ENCODE measurements at places on chromosomes 3 and 15. TPM values are rescaled to one million over a fixed set of nuclear protein-coding genes. Genes with fewer than 3 reads are reported as not detected.

DNA sequence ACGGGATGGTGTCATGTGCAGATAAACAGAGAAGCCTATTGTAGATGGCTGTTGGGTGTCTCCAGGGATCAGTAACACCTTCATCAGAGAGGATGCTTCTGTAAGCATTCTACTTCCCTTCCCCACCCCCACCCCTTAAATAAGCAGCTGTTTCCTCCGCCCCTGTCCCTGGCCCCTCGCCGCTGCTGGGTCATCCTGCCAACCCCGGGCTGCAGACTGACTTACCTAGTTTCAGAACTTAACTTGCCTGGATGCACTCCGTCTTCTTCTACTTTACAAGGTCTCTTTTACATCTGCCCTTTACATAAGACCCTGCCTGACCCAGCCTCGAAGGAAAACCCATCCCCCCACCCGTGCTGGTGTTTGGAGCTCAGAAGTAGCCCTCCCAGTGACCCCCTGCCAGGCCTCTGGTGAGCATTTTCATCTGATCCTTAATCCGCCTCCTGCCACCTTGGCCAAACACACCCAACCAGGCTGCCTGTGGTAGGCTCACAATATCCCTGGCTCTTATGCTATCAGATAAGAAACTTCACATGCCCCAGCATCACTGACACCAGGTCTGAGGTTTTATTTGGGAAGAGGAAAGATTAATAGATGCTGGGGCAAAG is 103.0 kb upstream of the HES1 start:
- H3K4me1 ChIP-seq: peaks cover 4% of the 10 kb centered on the region
- H3K4me3 ChIP-seq: no peak overlapping the region
- no peak for DNase-seq
- no peaks in the 10 kb centered on the region for H3K36me3 ChIP-seq

GRCh38 chr3:78708565-78709073 is 1059.2 kb downstream of the ROBO1 start:
- no peak overlapping the region for H3K27ac ChIP-seq
- DNase-seq: no peak
- no peaks in the 10 kb centered on the region for H3K36me3 ChIP-seq
- no peaks in the 10 kb centered on the region for H3K4me1 ChIP-seq
- H3K4me3 ChIP-seq: no peak overlapping the region
- H3K27me3 ChIP-seq: no peaks in the 10 kb centered on the region

- H3K27ac ChIP-seq: no peak overlapping the region
- H3K27me3 ChIP-seq: peaks cover 13% of the 10 kb centered on the region
- DNase-seq: no peak
- H3K36me3 ChIP-seq: no peaks in the 10 kb centered on the region
These were observed 168.8 kb upstream of the TOPAZ1 start for GRCh38 chr3:44072601-44073540.

GRCh38 chr3:161423911-161424522 is 52.7 kb upstream of the SPTSSB start:
- DNase-seq: no peak
- no peak overlapping the region for H3K27ac ChIP-seq
- peaks cover 4% of the 10 kb centered on the region for H3K27me3 ChIP-seq
- no peaks in the 10 kb centered on the region for H3K36me3 ChIP-seq
- no peak overlapping the region for H3K4me3 ChIP-seq

DNA sequence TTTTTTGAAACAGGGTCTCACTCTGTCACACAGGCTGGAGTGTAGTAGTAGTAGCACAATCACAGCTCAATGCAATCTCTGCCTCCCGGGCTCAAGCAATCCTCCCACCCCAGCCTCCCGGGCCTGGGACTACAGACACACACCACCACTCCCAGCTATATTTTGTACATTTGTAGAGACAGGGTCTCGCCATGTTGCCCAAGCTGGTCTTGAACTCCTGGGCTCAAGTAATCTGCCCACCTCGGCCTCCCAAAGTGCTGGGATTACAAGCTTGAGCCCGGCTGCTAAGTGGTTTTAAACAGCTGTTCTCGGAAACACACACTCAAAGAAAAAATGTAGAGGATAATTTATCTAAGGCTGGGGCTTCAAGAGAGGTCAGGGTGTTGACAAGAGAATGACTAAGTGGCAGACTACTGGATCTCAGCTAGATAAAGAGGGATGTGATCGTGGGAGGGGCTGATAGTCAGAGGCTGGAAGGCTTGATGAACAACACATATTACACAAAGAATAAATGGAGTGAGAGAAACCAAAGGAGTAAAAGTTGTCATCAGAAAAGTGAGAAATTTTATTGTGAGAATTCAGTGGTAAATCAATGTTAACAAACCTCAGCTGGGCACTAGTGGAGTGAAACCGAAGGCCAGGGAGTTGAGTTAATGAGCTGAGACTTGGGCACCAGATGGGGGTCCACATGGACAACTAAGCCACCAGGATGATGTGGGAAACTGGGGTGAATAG is 6.7 kb downstream of the CCR5AS start:
- DNase-seq: no peak
- H3K27ac ChIP-seq: no peak overlapping the region
- no peak overlapping the region for H3K4me3 ChIP-seq
- peaks cover 3% of the 10 kb centered on the region for H3K4me1 ChIP-seq
- no peaks in the 10 kb centered on the region for H3K36me3 ChIP-seq
- peaks cover 17% of the 10 kb centered on the region for H3K27me3 ChIP-seq

GRCh38 chr15:87033056-87033455 is 953.4 kb downstream of the AGBL1 start:
- no peaks in the 10 kb centered on the region for H3K4me1 ChIP-seq
- no peak overlapping the region for H3K27ac ChIP-seq
- no peaks in the 10 kb centered on the region for H3K27me3 ChIP-seq
- H3K36me3 ChIP-seq: no peaks in the 10 kb centered on the region
- no peak for DNase-seq

DNA sequence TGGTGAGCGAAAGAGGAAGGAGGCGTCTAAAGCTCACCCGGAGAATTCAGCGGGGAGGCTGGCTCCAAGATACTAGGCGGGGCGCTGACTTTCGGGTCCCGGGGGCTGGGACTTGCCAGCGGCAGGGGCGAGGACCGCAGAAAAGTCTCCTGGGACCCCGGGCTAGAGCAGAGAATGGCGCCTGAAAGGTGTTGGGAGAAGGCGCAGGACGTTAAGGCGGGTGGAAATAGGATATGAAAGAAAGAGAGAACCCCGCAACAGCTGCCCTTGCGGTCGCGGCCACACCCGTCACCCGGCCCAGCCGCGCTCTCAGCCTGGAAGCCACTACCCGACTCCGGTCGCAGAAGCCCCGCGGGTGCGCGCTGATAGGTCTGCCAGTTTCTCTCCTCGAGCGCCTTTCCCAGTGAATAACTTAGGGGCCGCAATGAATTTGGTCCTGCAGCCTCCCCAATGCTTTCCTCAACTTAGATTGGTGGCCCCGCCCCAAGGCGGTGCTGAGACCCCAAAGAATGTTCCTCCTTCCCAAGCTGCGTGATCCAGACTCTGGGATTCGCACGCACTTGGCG is 604 bp downstream of the LTK start:
- H3K27me3 ChIP-seq: peaks cover 35% of the 10 kb centered on the region
- DNase-seq: no peak
- no peak overlapping the region for H3K27ac ChIP-seq
- H3K4me1 ChIP-seq: peaks cover 24% of the 10 kb centered on the region
- peak overlapping the region; percentile 62 for H3K4me3 ChIP-seq
- peaks cover 13% of the 10 kb centered on the region for H3K36me3 ChIP-seq

- peaks cover 17% of the 10 kb centered on the region for H3K4me1 ChIP-seq
- no peak for DNase-seq
- no peaks in the 10 kb centered on the region for H3K27me3 ChIP-seq
- peaks cover 47% of the 10 kb centered on the region for H3K36me3 ChIP-seq
- H3K27ac ChIP-seq: no peak overlapping the region
These were observed 10.6 kb downstream of the RPS27L start for GRCh38 chr15:63146684-63147083.

- peak overlapping the region; percentile 59 for H3K27ac ChIP-seq
- no peaks in the 10 kb centered on the region for H3K27me3 ChIP-seq
- DNase-seq: no peak
- peaks cover 15% of the 10 kb centered on the region for H3K4me1 ChIP-seq
These were observed 41.5 kb downstream of the CHD2 start for GRCh38 chr15:92941668-92942067.

The SIDT1 gene
- total RNA-seq: 11.7 TPM

The CYP11A1 gene
- total RNA-seq: not detected

The FETUB gene
- not detected for total RNA-seq

The B3GALNT1 gene
- total RNA-seq: 0.32 TPM

All from activated T-helper 2 cell treated with anti-CD3 and anti-CD28 coated beads, Interferon-gamma antibody, Interleukin-2, Interleukin-4, amounts not matched to agents 10 μg/mL and 5 μg/mL and 100 μg/mL, durations not matched to agents 14 hours and 24 hours and 36 hours (primary cell).